ENCODE measurements at places on chromosomes 2 and 18. TPM values are rescaled to one million over a fixed set of nuclear protein-coding genes. Genes with fewer than 3 reads are reported as not detected.
A peak's percentile ranks its signal among the peaks of the same experiment; 100 is the strongest.

UGT1A4 gene
- total RNA-seq, result not detected

DNA sequence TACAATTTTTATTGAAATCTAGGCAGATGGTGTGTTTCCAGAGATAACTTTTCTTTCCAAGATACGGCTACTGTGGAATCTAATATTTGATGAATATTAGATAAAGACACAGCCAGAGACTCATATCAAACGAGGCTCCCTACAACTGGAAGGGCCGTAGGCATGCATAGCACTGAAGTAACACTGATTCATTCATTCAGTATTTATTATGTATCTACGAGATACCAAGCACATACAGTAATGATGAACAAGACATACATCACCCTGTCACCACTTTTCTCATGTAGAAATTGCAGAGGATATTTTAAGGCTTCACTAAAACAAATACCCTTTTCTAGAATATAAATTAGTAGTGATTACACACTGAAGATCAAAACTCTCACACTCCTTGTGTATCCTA lies 74.5 kb downstream of the KCTD18 start:
- no peak overlapping the region for H3K27ac ChIP-seq
- H3K4me3 ChIP-seq, result no peak overlapping the region
- no peaks in the 10 kb centered on the region for H3K36me3 ChIP-seq

DNA sequence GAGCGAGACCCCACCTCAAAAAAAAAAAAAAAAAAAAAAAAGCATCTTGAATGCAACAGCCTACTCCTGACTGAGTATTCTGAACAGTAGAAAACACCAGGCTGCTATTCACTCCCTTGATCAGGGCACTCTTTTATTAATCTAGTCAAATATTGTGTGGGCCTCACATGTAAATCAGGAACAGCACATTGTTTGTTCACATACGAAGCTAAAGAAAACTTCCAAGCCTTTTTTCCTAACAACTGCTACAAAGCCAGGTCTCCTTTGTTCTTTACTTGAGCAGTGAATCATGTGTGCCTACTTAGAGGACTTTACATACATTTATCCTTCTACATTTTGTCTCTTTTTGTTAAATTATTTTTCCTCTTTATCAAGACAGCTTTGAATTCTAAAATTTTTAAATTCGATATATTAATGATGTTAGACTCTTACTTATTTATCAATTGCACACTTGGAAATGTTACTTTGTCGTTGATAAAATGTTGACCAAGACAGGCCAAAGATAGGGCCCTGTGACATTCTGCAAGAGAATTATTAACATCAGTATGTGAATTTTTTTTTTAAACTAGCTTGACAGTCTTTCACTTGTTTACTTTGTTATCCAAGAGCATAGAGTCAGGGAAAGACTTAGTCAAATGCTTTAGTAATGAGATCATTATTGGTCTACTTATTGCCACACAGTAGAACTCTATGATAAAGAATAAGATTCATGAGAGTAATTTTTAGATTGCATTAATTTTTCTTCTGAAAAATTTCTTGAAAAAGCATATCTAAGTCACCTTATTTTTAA lies 13.2 kb downstream of the SPATS2L start:
- no peak overlapping the region for H3K4me3 ChIP-seq
- no peak overlapping the region for H3K27ac ChIP-seq
- no peaks in the 10 kb centered on the region for H3K4me1 ChIP-seq
- no peaks in the 10 kb centered on the region for H3K36me3 ChIP-seq
- peaks cover 5% of the 10 kb centered on the region for H3K27me3 ChIP-seq
- DNase-seq, result no peak

REG3G gene
- total RNA-seq, result not detected

PROM2 gene
- total RNA-seq, result 0.95 TPM

DNA sequence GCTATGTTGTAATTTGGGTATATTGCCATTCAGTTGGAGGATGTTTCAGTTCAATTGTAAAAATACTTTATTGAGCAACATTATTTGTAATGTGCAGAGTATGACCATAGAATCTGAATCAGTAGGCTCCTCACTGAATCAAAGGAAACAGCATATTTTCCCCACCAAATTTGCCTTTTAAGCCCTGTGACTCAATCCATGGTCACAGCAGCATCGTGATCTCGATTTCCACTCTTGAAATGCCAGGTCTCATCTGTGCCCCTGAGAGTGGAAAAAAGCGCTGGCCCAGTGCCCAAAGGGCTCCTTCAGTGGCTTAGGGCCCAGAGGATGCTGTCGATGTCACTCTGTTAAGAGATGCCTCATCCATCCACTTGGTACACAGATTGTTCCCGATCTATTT lies 57.5 kb downstream of the FHOD3 start:
- no peak overlapping the region for H3K27ac ChIP-seq
- DNase-seq, result no peak
- H3K27me3 ChIP-seq, result peaks cover 20% of the 10 kb centered on the region

DNA sequence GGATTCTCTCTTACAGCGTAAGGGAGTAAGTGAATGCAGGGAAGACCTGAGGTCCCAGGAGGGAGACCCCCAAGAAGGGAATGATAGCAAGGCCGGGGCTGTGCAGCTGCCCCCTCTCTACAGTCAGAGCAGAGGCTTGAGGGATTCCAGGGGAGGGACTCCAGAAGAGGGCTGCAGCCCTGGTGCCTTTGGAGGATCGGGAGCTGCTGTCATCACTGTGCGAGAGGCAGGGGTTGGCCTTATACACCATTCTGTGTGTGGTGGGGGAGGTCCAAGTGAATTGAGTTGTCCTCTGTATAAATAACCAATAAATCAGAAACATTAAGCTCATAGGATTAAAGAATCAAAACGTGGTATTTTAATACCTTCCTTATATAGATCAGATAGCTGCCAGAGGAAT lies 114.9 kb downstream of the GLI2 start:
- H3K27ac ChIP-seq, result no peak overlapping the region
- no peaks in the 10 kb centered on the region for H3K27me3 ChIP-seq
- H3K36me3 ChIP-seq, result no peaks in the 10 kb centered on the region

- H3K4me1 ChIP-seq, result peaks cover 11% of the 10 kb centered on the region
- no peak overlapping the region for H3K27ac ChIP-seq
These were observed 41.4 kb upstream of the DTNB start for GRCh38 chr2:25714740-25715139.

GALM gene
- total RNA-seq, result 50.0 TPM

MC5R gene
- total RNA-seq, result not detected

DNA sequence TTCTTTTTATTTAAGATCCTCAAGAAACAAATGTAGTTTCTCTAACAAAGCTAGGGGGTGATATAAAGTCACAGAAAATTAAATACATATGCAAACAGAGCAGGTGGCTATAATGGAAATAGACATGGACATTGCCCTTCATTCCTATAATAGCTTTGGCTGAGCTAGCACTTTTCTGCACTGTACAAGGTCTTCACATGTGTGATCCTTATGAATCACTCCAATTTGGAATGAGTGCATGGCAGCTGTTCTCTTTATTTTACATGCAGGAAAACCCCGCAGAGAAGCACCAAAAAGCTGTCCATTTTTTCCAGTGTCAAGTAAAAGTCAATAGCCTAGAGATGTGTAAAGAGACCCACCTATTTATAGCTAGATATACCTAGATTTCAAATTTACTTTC lies 747.4 kb upstream of the SLC8A1 start:
- H3K36me3 ChIP-seq, result no peaks in the 10 kb centered on the region
- H3K4me3 ChIP-seq, result no peak overlapping the region
- no peaks in the 10 kb centered on the region for H3K27me3 ChIP-seq
- no peak overlapping the region for H3K27ac ChIP-seq
- H3K4me1 ChIP-seq, result no peaks in the 10 kb centered on the region

PCARE gene
- not detected for total RNA-seq

DARS1 gene
- total RNA-seq, result 116 TPM

DNA sequence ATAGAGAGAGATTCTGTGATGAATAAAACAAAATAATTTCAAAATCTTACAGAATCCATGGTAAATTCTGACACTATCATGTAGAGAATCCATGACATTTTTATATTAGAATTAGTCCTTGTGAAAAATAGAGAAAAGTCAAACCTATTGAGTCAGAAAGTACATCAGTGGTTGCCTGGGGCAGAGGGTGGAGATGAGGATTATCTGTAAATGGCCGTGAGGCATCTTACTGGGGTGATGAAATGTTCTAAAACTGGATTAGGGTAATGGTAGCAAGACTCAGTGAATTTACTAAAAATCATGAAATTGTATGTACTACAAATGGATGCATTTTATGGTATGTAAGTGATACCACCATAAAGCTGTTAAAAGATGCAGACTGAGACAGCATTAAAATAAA lies 323.1 kb downstream of the SLC8A1 start:
- no peak overlapping the region for H3K4me3 ChIP-seq
- H3K27me3 ChIP-seq, result no peaks in the 10 kb centered on the region
- H3K27ac ChIP-seq, result no peak overlapping the region

DNA sequence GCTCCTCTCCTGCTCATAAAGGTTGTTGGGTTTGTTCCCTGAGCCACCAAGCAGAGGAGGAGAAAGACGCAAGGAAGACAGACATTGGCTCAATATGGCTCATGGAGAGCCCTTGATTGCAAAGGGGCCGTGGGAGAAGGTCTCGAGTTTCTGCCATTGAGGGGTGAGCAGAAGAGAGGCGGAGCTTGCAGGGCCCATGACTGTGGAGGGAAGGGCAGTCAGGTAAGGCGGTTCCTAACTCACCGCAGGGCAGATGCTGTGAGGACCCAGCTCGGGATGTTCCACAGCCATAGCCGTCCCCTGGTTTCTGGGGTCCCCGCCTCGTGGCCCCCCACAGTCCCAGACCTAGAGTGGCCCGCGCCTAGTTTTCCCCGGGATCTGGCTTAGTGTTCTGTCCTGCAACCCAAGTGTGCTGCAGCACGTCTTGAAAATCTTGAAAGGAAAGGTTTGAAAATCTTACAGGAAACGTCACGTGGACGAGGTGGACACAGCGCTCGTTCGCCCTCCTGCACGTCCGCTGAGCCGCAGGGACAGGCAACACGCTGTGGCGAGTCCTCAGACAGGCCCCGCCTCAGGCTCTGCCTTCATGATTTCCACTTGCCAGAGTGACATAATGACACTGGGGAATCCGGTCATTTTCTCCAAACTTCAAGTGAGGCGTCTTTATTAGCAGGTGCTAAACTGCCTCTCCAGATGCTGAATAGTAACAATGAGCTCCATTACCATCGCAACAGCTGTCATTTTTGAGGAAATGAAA lies 105.5 kb upstream of the HDAC4 start:
- H3K27ac ChIP-seq, result no peak overlapping the region
- H3K27me3 ChIP-seq, result no peaks in the 10 kb centered on the region
- no peak overlapping the region for H3K4me3 ChIP-seq

INPP5D gene
- 155 TPM for total RNA-seq

ADCYAP1 gene
- not detected for total RNA-seq

COLEC11 gene
- total RNA-seq, result not detected

DNA sequence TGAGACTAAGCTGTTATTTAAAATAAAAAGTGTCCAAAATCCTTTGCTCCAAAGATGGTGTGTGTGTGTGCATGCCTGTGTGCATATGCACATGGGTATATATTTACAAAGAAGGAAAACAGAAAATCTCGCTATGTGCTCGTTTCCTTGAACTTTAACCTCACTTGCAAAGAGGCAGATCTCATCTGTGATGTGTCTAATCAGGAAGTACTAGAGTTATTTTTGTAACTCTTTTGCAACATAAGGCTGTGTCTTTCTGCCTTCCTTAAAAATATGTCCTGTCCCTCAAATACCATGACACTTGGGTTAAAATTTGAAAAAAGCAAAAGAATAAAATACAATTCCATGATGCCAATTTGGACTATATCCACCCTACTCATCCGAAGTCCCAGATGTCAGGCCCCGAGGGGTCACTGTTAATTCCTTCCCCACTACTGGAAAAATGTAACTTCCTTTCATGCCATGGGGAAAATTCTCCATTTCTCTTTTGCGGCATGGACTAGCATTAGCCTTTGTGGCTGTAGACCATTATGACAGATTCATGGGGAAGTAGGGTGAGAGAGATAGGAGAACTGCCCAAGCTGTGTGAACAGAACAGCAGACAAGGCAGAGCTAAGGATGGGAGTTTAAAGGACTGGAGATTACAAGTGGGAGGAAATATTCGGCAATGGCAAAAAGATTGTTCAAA lies 191.3 kb downstream of the MYO1B start:
- peaks cover 2% of the 10 kb centered on the region for H3K4me1 ChIP-seq
- DNase-seq, result no peak
- no peak overlapping the region for H3K27ac ChIP-seq
- H3K36me3 ChIP-seq, result no peaks in the 10 kb centered on the region

- H3K4me3 ChIP-seq, result peak overlapping the region; percentile 16
- no peak for DNase-seq
- peaks cover 6% of the 10 kb centered on the region for H3K4me1 ChIP-seq
- no peaks in the 10 kb centered on the region for H3K27me3 ChIP-seq
- H3K27ac ChIP-seq, result peak overlapping the region; percentile 63
These were observed 74.7 kb downstream of the NAB1 start for GRCh38 chr2:190723397-190724090.

GRCh38 chr2:236485519-236485918 lies 84.1 kb upstream of the ACKR3 start:
- no peak overlapping the region for H3K27ac ChIP-seq
- peaks cover 11% of the 10 kb centered on the region for H3K27me3 ChIP-seq
- H3K4me3 ChIP-seq, result no peak overlapping the region
- peaks cover 6% of the 10 kb centered on the region for H3K36me3 ChIP-seq
- DNase-seq, result no peak

NDC80 gene
- total RNA-seq, result 24.5 TPM

DNA sequence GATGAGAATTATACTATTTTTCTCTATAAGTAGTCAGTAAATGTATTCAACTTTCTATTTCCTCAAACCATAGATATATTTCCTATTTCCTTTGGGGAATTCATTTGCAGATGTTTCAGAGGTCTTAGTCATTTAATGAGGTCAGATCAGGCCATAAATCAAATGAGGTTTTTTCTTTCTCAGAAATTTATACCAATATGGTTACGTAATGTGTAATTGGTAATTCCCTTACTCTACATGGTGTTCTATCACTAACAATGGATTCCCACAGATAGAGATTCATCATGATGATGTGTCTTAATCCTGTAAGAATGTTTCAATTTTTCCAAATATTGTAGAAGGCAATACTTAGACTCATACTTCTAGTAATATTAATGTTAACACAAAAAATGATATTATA lies 108.0 kb downstream of the DPP4 start:
- no peak for DNase-seq
- H3K4me1 ChIP-seq, result peaks cover 41% of the 10 kb centered on the region
- no peaks in the 10 kb centered on the region for H3K27me3 ChIP-seq

DNA sequence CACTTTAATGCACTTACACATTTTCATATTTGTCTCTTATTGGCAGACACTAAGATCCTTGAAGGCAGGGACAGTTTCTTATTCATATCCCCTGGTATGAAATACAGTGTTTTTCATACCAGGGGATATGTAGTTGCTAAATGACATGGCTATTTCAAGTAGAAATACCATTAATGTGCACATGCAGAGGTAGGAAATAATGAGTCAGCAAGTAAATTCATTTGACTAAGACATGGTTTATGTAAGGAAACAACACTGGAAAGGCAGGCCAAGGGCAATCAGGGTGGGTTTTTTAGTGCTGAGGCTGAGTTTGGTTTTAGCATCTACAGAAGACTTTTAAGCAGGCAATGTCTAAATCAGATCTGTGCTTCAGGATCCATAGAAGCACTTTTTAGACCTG lies 155.9 kb downstream of the WDPCP start:
- H3K36me3 ChIP-seq, result peaks cover 9% of the 10 kb centered on the region
- H3K27me3 ChIP-seq, result no peaks in the 10 kb centered on the region
- H3K27ac ChIP-seq, result no peak overlapping the region
- DNase-seq, result no peak
- H3K4me1 ChIP-seq, result no peaks in the 10 kb centered on the region

AFF3 gene
- 1.5 TPM for total RNA-seq

CCBE1 gene
- total RNA-seq, result not detected
